CD4-positive, alpha-beta memory T cell (primary cell): ENCODE measurements at places on chromosomes 5 and 9. TPM values are rescaled to one million over a fixed set of nuclear protein-coding genes. Genes with fewer than 3 reads are reported as not detected.

- DNase-seq, result no peak
- no peaks in the 10 kb centered on the region for H3K36me3 ChIP-seq
- H3K27me3 ChIP-seq, result no peaks in the 10 kb centered on the region
- no peaks in the 10 kb centered on the region for H3K4me1 ChIP-seq
- H3K4me3 ChIP-seq, result no peak overlapping the region
- no peak overlapping the region for H3K27ac ChIP-seq
Observed at GRCh38 chr5:73673161-73673591, 47.2 kb downstream of the ARHGEF28 start.

DNA sequence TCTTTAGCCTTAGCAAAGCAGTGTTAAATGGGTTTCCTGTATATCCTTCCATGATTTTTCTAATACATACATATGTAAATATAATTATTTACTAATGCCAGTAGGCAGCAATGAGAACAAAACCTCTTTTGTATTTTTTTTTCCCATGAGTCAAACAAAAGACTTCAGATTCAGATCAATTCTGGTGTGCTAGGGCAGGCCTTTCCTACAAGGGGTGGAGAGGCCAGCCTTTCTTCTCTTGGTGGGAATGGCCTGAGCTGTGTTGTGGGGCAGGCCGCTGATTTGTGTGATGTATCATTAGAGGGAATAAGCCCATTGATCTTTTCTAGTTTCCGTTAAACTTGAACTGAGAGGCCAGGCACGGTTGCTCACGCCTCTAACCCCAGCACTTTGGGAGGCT is 115.5 kb upstream of the DMRT1 start:
- H3K27ac ChIP-seq, result no peak overlapping the region
- H3K4me3 ChIP-seq, result no peak overlapping the region
- no peaks in the 10 kb centered on the region for H3K27me3 ChIP-seq
- H3K4me1 ChIP-seq, result no peaks in the 10 kb centered on the region

- H3K27ac ChIP-seq, result no peak overlapping the region
- DNase-seq, result no peak
- no peaks in the 10 kb centered on the region for H3K36me3 ChIP-seq
- no peaks in the 10 kb centered on the region for H3K27me3 ChIP-seq
Observed at GRCh38 chr9:108382310-108382709, 473.5 kb downstream of the ACTL7B start.

DNA sequence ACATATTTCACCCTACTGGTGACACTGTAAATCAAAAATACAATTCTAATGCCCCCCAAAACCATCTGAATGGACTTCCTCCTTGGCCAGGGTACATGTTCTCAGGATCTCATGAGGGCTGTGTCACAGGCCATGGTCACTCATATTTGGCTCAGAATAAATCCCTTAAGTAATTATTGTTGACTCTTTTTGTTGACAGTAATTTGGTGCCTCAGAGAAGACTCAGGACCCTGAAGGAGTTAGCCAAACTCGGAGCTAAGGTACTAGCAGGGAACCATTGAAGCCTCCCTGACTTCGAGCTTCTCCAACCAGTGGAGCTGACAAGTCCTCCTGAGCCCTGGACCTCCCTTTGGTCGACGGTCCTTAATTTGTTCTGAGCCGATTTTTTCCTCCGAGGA is 51.2 kb upstream of the SNAPC3 start:
- DNase-seq, result no peak
- no peak overlapping the region for H3K27ac ChIP-seq
- H3K27me3 ChIP-seq, result no peaks in the 10 kb centered on the region
- no peak overlapping the region for H3K4me3 ChIP-seq
- H3K36me3 ChIP-seq, result no peaks in the 10 kb centered on the region

The ANKRD31 gene
- polyA plus RNA-seq, result not detected

The FGF10 gene
- polyA plus RNA-seq, result not detected
